ENCODE measurements at places on chromosomes 4 and X. TPM values are rescaled to one million over a fixed set of nuclear protein-coding genes. Genes with fewer than 3 reads are reported as not detected.

Gene ADGRG2
- total RNA-seq = not detected

Gene TMEM255A
- not detected for total RNA-seq

Gene BEX2
- 1.5 TPM for total RNA-seq

Gene IL2
- total RNA-seq = not detected

Gene BMX
- total RNA-seq = 141 TPM

Gene SYP
- total RNA-seq = 0.15 TPM

Gene SRPX
- total RNA-seq = 66.0 TPM

Gene MTNR1A
- not detected for total RNA-seq

Gene CTAG2
- not detected for total RNA-seq

Gene TXK
- total RNA-seq = 1.7 TPM

Gene TMPRSS11D
- total RNA-seq = not detected

Gene MOB1B
- 10.4 TPM for total RNA-seq

Gene MSX1
- total RNA-seq = 10.6 TPM

Gene EDNRA
- not detected for total RNA-seq

Gene MMRN1
- total RNA-seq = 818 TPM

Gene NXF2B
- total RNA-seq = not detected

Gene CXCL9
- not detected for total RNA-seq

Gene ACE2
- not detected for total RNA-seq

Gene MAGIX
- 0.65 TPM for total RNA-seq

Gene TCEAL9
- total RNA-seq = 191 TPM

Gene PCDH11X
- not detected for total RNA-seq

Gene PABPC1L2B
- total RNA-seq = not detected

Gene SLC34A2
- not detected for total RNA-seq

Gene BEX1
- total RNA-seq = 0.32 TPM

Gene OTC
- not detected for total RNA-seq

Gene LRIT3
- total RNA-seq = not detected

Gene S100P
- total RNA-seq = not detected

Gene HAND2
- total RNA-seq = 0.46 TPM

Gene HNRNPH2
- total RNA-seq = 106 TPM

Gene CPE
- 3.5 TPM for total RNA-seq

Gene UGT2A1
- 0.65 TPM for total RNA-seq

Gene FTSJ1
- total RNA-seq = 79.8 TPM

Gene SERPINA7
- total RNA-seq = not detected

Gene POU3F4
- total RNA-seq = not detected

Gene TRO
- 5.9 TPM for total RNA-seq

Gene TRPC5OS
- not detected for total RNA-seq

Gene CXCL3
- 0.61 TPM for total RNA-seq

Gene CDX4
- total RNA-seq = not detected
